ENCODE measurements at places on chromosomes 5 and 9.

DNA sequence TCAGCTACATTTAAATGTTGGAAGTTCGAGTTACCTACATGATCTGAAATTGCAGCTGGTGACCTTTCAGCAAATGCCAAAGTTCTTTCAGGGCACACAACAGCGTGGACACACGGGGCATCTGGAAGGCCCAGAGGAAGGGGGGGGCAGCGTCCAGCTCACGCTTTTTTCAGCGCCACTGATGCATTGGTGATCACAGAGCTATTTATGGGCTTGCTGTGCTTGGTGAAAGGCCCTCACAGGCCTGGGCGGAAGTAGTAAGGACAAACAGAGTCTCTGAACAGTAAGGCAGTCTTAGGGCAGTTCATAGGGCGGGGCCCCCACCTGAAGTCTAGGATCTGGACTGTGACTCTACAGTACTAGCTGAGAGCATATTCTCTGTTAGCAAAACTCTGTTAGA is 6.6 kb upstream of the FBP2 start:
- no peak for DNase-seq

- peak; percentile 50 for DNase-seq
Measured at GRCh38 chr5:141814064-141814964, 63.9 kb downstream of the PCDH1 start.

DNA sequence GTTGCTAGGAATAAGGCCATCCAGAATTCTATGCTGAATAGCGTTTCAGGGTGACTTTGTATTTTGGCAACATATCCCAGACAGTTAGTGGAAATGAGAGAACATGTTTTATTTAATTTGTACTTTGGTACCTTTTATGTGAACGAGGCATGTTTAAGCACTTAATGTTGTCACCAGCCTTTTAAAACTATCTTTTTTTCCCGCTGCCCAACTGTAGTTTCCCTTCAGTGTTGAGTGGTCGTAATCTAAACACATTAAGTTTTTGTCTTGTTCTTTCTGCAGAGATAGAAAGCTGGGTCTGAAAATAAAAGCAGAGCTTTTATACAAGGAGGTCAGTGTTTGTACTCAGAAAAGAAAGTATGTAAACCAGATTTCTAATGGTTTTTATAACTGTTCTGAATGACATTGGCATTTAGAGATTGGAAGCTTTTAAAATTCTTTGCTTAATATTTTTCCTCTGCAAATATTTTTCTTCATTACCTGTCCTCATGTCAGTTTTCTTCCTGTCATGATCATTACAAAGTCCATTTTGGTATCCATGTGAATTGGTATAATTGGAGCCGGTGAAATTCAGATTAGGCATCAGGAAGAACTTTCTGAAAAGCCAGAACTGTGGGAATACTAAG is 100.7 kb downstream of the ARHGEF28 start:
- DNase-seq = no peak

- no peak for DNase-seq
Measured at GRCh38 chr9:136675477-136676296, 11.6 kb downstream of the AGPAT2 start.

DNA sequence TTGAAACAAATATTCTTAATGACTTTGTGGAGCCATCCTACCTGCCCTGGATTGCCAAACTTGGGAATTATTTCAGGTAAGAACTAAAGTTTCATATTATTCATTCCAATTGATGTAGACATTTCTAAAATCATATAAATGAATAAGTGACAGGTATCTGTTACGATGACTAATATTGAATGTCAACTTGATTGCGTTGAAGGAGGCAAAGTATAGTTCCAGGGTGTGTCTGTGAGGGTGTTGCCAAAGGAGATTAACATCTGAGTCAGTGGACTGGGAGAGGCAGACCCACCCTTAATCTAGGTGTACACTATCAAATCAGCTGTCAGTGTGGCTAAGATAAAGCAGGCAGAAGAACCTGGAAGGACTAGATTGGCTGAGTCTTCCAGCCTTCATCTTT is 1688.4 kb upstream of the CDH9 start:
- no peak for DNase-seq

DNA sequence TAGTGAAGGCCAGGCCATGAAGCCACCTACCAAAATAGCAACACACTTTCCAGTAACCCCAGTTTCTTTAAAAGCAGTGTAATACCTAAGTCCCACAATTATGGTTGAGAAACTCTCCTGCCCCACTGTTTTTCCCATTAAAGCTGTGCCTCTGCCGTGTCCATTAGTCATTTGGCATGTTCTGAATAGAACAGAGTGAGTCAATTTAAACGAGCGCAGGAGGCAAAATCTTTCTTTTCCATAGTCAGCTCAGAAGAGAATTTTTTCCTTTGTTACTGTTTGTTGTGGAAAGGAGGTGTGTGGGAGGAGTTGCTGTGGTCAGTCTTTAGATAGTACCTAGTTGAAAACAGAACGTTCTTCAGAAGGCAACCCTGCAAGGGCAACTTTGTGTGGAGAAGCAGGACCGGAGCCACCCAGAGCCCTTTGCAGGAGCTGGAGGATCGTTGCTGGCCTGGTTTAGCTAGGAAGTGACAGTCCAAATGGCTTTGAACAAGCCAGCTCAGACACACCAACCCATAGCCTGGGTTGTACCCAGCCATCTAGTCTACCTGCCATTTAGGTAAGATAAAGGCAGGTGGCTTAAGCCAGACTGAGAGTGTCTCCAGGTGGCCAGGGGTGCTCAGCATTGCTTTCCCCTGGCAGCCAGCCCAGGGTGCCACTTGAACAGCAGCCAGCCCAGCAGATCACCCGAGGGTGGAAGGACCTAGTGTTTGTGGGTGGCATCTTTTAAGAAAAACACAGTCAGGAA is 30.4 kb downstream of the GADD45G start:
- DNase-seq = no peak

DNA sequence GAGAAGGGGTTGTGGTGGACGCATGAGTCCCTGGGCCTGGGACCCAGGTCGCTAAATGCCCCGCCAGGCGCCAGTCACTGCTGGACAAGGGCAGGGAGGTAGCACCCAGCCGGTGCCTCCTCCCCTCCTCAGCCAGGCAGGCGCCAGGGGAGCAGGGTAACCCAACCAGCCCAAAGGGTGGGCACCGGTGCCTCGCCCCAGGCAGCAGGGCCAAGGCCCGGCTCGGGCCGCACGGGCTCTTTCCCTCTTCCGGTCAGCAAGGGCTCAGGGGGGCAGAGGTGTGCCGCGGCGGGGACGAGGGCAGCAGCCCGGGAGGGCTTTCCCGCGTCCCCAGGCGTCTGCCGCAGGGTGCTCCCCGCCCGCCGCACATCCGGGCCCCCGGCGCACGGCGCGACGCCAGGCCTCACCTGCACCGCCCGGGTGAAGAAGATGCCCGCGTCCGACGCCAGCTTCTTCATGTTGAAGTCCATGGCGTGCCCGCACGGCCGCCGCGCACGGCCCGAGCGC is 393 bp downstream of the SH3GLB2 start:
- peak; percentile 63 for DNase-seq

DNA sequence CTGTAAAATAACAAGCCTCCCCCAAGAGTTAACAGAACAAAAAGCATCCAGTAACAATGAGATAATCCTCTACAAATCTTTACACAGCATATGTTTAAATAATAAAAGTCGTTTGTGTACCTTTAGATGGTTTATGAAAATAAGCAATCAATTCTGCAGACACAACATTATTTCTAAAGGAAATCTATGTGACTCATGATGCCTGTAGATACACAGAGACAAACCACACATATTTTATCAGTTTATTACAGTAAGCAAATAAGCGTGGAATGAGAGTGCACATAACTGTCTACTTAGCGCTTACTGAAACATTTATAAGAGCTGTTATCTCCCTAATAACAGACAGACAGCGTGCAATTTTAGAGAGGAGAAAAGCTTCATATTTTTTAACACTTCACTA is 243.6 kb downstream of the AP3B1 start:
- DNase-seq = no peak

- peak; percentile 42 for DNase-seq
Measured at GRCh38 chr5:180540050-180540694, 46.0 kb downstream of the CNOT6 start.

GRCh38 chr9:113756476-113757192 is 119.5 kb upstream of the ZNF618 start:
- DNase-seq = no peak

GRCh38 chr5:160039810-160040470 is 31.0 kb downstream of the TTC1 start:
- peak; percentile 10 for DNase-seq

DNA sequence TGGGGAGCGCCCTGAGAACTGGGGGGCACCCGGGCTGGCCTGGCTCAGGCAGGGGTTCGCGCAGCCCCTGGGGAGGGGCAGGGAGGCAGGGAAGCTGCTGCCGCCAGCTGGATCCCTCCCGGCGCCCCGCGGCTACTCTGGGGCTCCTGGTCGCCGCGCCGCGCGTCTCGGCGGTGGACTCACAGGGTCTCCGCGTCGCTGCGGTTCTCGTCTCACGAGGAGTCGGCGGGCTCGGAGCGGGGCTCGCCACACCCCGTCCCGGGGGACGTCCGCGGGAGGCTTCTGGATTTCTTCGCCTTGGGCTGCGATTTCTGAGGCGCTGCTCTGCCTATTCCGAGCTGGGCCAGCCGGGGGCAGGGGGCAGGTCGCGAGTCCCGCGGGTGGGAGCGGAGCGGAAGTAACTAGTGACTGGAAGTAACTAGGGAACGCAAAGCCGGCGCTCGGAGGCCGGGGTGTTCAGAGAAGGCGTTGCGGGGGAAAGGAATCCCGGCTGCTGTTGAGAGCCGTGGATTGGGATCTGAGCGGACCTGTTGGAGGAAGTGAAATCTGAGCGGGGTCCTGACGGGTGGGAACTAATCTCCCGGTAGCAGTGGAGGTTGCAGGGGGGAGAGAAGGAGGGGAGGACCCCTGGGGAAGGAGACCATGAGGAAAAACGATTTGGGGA is 511 bp downstream of the CYSTM1 start:
- peak; percentile 55 for DNase-seq

DNA sequence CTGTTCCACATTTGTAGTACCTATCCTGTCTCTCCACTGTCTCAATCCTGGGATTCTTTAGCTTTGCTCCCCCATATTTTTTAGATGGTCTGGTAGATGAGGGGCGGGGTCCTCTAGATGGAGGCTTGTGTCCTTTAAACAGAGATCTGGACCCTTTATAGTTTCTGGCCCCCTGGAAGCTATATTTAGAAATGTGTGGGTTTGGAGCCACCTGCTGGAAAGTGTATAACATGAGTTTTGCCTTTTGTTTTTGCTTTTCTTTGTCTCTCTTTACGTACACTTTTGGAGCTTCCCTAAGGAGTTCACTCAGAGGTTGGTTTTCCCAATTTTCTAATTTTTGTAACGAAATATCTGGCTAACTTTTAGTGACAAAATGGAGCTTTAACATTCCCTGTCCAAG is 110.7 kb downstream of the CFAP95 start:
- DNase-seq = no peak

- no peak for DNase-seq
Measured at GRCh38 chr5:17838469-17838868, 204.2 kb downstream of the TAF11L14 start.

GRCh38 chr5:68215898-68216244 is 315 bp downstream of the PIK3R1 start:
- DNase-seq = no peak

DNA sequence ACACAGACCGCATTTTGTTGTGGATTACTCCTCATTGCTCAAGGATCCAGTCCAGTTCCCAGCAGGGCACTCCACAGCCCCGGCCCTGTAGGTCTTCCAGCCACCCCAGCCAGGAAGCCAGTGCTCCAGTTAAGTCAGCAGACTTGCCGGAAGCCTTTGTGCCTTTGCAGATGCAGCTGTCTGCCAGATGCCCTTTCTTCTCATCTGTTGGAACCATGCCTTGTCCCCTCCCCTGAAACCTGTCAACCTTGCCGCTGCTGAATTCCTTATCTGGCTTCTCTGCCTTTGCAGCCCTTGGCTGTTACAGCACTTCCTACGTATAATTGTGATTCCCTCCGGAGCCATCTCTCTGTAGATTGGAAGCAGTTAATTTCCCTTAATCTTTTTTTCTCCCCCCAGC is 28.4 kb downstream of the PSAT1 start:
- no peak for DNase-seq

DNA sequence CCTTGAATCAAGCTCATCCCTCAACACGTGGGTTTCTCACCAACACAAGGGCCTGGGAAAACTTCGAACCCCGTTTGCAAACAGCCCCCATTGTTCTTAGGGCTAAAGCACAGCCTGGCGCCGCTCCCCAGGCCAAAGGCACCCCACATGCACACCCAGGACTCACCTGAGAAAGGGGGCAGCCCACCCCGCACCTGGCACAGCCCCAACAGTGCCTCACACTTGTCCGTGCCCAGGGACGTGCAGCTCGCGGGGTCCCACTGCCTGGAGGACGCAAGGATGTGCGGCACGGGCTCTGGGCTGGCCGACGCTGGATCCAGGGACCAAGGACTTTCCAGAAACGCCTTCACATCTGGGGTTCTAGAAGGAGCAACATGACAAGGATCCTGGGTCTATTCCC is 2.8 kb downstream of the SOHLH1 start:
- DNase-seq = no peak

GRCh38 chr9:37336150-37336549 is 86.3 kb upstream of the GRHPR start:
- no peak for DNase-seq

DNA sequence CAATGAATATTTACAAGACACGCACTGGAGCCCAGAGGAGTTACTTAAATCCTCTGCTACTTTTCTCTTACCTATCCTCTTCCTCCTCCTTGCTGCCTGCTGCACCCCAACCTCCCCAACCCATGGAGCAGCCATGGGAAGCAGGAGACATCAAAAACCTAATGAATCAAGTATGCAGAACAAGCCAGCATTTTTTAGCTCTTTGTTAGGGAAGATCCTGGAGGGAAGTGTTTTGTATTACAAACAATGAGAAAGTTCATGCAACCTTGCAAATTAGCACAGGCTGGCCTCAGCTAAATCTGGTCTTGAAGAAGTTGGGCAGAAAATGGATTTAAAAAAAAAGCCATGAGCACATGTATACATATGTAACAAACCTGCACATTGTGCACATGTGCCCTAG is 498.8 kb downstream of the KIF4B start:
- DNase-seq = no peak

DNA sequence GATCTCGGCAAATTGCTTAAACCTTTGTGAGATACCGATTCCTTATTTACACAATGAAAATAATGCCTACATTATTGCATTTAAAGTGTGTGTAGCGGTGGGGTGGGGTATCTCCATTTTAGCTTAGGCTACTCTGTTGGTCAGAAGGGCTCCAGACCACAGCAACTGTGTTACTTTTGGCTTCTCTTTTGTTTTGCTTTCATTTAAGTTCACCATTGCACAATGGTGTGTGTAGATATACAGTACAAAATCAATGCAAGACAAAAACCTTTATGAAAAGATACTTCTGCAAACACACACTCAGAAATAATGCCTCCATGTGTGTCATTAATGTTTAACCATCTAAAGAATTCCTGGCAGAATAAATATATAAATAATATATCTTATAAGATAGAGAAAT is 279.4 kb downstream of the FBXL17 start:
- DNase-seq = no peak

Data from activated CD4-positive, alpha-beta T cell treated with anti-CD3 and anti-CD28 coated beads, Interleukin-2, Interleukin-4, amounts not matched to agents 100 ng/mL and 50 ng/mL, durations not matched to agents 16 hours and 8 hours (primary cell).